ENCODE measurements at places on chromosomes 11 and 22. TPM values are rescaled to one million over a fixed set of nuclear protein-coding genes. Genes with fewer than 3 reads are reported as not detected.

IGLL1 gene
- 0.47 TPM for polyA plus RNA-seq

- DNase-seq: no peak
Measured at GRCh38 chr11:34454308-34455032, 15.7 kb downstream of the CAT start.

LIF gene
- 2.1 TPM for polyA plus RNA-seq

DNA sequence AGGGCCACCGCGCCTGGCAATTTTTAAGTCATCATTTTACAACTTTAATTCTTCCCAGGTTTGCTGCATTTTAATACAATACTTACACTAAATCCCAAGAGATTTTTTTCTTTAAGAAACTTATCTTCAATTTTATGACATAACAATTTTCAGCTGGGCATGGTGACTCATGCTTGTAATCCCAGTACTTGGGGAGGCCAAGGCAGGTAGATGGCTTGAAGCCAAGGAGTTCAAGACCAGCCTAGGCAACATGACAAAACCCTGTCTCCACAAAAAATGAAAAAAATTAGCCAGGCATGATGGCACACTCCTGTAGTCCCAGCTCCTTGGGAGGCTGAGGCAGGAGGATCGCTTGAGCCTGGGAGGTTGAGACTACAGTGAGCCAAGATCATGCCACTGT lies 38.8 kb downstream of the CLDN25 start:
- DNase-seq: no peak

- DNase-seq: no peak
Measured at GRCh38 chr11:32573228-32573627, 10.4 kb upstream of the EIF3M start.

BTG4 gene
- polyA plus RNA-seq: 0.11 TPM

CELSR1 gene
- polyA plus RNA-seq: 30.3 TPM

OR6T1 gene
- not detected for polyA plus RNA-seq

DNA sequence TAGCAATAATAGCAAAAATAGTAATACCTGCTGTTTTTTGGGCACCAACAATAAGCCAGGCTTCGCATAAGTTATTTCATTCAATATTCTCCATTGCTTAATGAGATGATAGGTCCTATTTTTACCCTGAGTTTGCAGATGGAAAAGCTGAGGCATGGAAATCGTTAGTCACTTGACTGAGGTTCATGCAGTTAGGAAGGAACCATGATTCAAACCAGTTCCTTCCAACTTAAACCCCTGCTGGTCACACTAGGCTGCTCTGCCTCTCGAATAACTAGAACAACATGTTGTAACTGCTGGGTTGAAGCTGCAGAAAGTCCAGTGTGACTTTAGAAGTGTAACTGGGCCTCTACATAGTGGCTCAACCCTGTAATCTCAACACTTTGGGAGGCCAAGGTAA lies 69.3 kb downstream of the SEZ6L start:
- DNase-seq: no peak

DNA sequence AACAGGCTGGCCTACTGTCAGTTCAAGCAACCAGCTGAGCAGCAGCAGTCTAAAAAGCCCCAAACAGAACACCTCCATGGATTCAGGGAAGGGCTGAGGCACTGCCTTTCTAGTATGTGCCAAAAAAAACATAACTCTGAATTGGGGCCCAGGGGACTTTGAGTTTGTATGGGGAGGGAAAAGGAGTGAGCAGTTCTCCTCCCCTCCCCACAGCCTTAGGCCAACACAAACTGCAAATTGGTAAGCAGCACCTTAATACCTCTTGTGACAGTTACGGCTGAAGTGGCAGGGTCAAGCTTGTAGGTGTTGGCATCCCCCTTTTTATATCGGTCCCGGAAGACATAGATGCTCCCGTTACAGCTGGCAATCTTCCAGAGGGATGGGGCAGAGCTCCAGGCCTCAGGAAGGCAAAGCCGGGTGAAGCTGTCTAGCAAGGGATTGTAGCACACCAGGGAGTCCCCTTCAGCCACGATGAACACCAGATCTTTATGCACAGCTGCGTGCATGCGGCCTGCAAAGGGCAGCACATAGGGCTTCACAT lies 6.0 kb downstream of the KBTBD4 start:
- DNase-seq: no peak

FGF4 gene
- 0.31 TPM for polyA plus RNA-seq

GRCh38 chr11:65560555-65561418 lies 2.6 kb upstream of the LTBP3 start:
- DNase-seq: no peak

HBG1 gene
- polyA plus RNA-seq: 1,561 TPM

C11orf21 gene
- 2.0 TPM for polyA plus RNA-seq

GRCh38 chr11:827897-828192 lies at the start of gene CRACR2B:
Gene CRACR2B, plus strand, starts transcription at chr11:827919. Its CDS starts 689 bp downstream, at chr11:828608.
- DNase-seq: no peak

WNT7B gene
- 21.2 TPM for polyA plus RNA-seq

GRCh38 chr11:78497293-78497692 lies 77.4 kb downstream of the NARS2 start:
- no peak for DNase-seq

- peak; percentile 18 for DNase-seq
Measured at GRCh38 chr11:18394928-18395734, 768 bp downstream of the LDHA start.

DNA sequence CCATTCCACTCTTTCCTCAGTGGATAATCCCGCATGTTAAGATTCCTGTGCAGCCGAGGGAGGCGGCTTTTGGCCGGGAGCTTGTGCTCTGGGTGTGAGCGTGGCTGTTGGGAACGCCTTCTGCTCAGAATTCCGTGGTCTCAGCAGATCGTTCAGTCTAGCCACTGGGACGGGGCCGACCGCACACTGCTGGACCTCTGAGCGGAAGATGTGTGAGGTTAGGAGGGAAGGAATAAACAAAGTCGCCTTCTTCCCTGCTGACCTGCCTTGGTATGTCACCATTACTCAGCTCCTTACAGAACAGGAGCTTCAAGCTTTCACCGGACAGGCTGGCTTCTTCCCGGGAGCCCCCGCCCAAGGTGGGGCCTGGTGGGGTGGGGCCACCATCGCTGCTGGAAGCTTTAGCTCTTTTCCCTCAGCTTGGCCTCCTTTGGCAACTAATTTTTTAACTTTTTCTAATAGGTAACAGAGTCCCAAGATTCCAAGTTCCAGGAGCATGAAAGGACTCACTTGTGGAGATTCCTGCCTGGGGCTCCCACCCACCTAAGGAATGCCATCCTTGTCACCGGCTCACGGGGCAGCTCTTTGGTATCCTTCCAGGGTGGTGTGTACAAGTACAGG lies 22.5 kb upstream of the SEPTIN5 start:
- no peak for DNase-seq

MMP10 gene
- polyA plus RNA-seq: 2.3 TPM

- no peak for DNase-seq
Measured at GRCh38 chr11:73637012-73637411, 9.4 kb upstream of the PLEKHB1 start.

DNA sequence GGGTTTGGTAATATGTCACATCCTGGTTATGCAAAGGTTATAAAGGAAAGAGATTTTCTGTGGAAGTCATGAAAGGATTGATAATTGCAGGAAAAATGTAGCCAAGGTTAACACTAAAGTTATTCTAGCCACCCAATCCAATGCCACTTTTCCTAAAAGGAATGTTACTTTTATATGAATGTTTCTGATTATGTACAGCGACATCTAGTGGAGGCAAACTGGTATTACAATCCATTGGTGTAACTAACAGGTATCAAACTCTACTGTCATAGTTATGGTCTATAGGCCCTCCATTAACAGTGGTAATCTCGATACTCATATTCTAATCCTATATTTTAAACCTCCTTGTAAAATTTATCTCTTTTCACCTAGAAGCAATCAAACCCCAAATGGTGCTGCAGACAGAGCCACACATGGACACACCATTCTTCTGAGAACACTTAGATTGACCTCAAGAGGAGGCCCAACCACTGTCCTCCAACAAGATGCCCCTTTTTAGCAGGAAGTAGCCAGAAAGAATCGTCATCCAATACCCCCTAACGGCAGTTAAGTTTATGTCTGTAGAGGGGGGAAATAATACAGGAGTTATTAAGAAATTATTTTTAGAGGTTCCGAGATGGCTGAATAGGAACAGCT lies 74.9 kb upstream of the RAG2 start:
- no peak for DNase-seq

CABP4 gene
- polyA plus RNA-seq: 2.3 TPM

GRCh38 chr11:4087551-4087950 lies 7.0 kb upstream of the RRM1 start:
- DNase-seq: no peak

HMBS gene
- polyA plus RNA-seq: 33.4 TPM

GRCh38 chr11:83118814-83119213 lies 38.1 kb upstream of the PCF11 start:
- DNase-seq: no peak

DNA sequence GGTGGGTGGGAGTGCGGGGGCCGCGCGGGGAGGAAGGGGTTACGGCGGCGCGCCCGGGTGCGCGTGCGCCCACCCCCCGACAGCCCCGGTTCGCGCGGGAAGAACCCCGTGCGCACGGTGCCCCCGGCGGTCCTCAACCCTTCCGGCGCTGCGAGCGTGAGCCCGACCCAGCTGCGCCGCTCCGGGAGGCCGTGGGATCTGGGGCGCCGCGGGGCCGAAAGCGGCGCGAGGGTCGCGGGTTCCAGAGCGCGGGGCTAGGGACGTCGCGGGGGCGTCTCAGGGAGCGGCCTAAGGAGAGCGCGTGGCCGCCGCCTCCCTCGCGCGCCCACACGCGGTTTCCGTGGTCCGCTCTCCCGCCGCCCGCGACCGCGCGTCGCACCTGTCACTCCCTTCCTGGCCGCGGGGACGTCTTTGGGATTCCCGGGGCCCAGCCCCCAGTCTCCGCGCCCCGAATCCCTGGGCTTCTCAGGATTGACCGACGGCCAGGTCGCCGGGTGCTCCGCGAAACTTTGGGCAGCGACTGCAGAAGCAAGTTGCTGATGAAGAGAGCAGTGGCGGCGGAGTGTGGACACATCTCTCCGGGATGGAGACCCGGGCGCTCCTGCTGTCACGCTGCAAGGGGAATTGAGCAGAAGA lies 582 bp downstream of the SREBF2 start:
- peak; percentile 52 for DNase-seq

GRCh38 chr11:31419138-31419537 lies 49.5 kb downstream of the DNAJC24 start:
- no peak for DNase-seq

- DNase-seq: no peak
Measured at GRCh38 chr11:132158091-132158490, 787.7 kb downstream of the NTM start.

DNA sequence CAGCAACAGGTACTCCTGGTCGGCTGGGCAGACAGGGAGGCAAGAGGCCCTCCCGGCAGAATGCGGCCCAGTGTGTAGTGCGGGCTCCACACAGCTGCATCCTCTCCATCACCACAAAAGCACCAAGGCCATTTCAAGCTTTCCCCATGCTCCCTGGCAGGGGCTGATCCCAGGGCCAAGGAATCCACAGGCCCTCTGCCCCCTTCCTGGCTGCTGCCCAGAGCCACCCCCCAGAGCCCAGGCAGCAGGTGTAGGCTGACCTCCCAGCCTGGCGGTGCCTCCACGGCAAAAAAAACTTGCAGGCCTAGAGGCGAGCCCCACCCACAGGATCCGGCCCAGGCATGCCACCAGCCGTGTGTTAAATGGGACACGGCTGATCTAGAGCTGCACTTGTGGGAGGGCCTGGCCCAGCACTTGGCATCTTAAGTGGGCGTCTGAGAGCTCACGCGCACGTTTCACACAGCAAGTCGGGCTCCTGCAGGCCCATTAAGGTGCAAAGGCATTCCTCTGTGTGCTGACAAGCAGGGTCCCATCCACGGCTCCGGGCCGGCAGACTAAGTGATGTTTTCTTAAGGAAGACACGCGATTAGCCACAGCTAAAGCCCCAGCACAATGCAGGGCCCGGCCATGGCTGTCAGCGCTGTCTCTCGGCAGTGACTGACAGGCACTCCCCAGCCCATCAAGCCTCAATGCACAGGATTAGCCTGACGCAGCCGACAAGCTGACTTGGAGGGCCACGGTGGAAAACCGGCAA lies 19.8 kb upstream of the GNB1L start:
- DNase-seq: peak; percentile 67

HOATZ gene
- 13.7 TPM for polyA plus RNA-seq

GRCh38 chr11:57798905-57799559 lies 37.4 kb downstream of the CTNND1 start:
- no peak for DNase-seq

DNA sequence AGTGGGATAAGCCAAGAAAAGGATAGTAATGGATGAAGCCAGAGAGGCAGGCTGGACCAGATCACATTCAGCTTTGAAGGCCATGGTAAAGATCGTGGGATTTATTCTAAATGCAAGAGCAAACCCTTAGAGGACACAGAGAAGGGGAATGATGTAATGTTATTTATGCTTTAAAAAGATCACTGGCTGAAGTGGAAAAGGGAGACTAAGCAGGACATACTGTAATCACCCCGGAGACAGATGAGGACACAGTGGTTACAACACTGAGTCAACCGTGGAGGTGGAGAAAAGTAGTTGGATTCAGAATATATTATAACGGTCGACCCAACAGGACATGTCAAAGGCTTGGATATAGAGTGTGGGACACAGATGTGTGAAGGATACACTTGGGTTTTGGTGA lies 38.5 kb downstream of the CDON start:
- no peak for DNase-seq
